ENCODE measurements at places on chromosomes 2 and 18. TPM values are rescaled to one million over a fixed set of nuclear protein-coding genes. Genes with fewer than 3 reads are reported as not detected.
A peak's percentile ranks its signal among the peaks of the same experiment; 100 is the strongest.

MC2R gene
- total RNA-seq, result not detected

KIF1A gene
- 88.9 TPM for total RNA-seq

KLF7 gene
- 27.4 TPM for total RNA-seq

GDF7 gene
- 0.09 TPM for total RNA-seq

RAD51AP2 gene
- total RNA-seq, result 0.18 TPM

CD8A gene
- 0.18 TPM for total RNA-seq

SH3RF3 gene
- total RNA-seq, result 1.8 TPM

SCN3A gene
- 0.09 TPM for total RNA-seq

UGT1A5 gene
- total RNA-seq, result not detected

ARHGAP25 gene
- total RNA-seq, result 2.1 TPM

TRABD2A gene
- 7.7 TPM for total RNA-seq

HOXD13 gene
- total RNA-seq, result 0.09 TPM

DNA sequence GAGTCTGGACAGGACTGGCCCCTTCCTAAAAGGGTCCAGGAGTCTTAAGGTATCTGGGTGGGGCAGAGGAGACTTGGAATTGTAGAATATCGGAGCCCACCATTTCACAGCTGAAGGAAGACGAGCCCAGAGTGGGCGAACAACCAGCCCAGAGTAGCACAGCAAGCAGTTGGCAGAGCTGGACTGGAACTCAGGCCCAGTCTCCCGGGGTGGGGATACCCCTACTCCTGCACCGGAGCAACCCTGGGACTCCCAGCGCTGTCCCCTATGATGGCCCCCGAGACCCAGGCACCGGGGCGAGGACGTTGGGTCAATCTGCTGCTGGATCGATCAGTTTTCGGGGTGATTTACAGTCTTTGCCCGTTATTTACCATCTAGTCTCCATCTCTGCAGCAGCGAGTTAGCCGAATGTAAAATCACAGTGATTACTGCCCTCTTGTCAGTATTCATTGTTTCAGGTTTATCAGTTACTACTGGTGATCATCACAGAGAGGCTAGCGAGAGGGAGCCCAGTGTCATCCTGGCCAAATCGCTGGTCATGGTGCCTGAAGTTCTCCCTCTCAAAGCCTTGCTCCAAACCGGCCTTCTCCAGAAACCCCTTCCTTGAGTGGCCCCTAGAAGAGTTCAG, 75.3 kb downstream of the SMAD7 start:
- DNase-seq, result no peak

GRCh38 chr2:124985270-124985669, 960.2 kb downstream of the CNTNAP5 start:
- no peak for DNase-seq

GRCh38 chr2:241116606-241117560, 14.8 kb upstream of the MTERF4 start:
- no peak for DNase-seq

GRCh38 chr18:4544142-4544541, 89.0 kb upstream of the DLGAP1 start:
- DNase-seq, result no peak

DNA sequence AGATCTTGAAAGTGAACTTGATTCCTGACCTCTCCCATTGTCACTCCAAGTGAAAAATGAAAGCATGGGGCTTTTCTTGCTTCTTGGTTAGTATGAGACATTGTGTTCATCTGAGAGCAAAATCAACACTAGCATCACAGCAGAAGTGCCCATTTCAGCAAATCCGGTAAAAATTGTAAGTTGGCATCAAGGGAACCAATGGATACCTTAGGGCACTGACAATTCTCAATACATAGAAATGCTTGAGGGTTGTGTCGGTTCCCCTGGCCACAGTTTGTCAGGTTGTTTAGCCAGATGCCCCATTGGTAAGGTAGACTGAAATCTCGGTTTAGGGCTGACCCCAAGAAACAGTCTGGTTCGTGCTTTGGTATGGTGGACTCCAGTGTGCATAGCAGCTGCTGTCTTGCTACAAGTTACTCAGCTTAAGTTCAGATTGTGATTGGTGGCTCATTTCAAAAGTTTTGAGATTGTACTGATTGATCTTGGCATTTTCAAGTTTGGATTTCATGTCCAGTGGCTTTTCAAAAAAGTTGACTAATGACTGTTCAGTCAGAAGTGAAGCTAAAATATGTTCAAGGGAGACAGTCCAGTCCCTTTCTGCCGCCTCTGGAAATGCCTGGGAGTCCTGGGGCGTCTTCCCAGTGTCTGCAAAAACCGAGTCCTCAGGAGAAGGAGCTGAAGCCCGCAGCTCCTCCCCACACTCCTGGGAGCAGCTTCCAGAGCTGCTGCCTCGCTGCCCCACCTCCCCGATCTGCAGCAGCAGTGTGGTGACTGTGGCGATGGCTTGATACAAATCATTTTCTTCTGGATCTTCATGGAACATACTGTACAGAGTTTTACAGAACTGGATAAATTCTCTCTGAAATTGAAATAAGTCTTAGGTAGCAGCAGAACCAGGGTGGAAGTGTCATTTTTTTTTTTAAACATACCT, 5.6 kb downstream of the RPL31 start:
- DNase-seq, result no peak

GRCh38 chr2:6945087-6945813, 28.0 kb downstream of the RNF144A start:
- DNase-seq, result no peak

DNA sequence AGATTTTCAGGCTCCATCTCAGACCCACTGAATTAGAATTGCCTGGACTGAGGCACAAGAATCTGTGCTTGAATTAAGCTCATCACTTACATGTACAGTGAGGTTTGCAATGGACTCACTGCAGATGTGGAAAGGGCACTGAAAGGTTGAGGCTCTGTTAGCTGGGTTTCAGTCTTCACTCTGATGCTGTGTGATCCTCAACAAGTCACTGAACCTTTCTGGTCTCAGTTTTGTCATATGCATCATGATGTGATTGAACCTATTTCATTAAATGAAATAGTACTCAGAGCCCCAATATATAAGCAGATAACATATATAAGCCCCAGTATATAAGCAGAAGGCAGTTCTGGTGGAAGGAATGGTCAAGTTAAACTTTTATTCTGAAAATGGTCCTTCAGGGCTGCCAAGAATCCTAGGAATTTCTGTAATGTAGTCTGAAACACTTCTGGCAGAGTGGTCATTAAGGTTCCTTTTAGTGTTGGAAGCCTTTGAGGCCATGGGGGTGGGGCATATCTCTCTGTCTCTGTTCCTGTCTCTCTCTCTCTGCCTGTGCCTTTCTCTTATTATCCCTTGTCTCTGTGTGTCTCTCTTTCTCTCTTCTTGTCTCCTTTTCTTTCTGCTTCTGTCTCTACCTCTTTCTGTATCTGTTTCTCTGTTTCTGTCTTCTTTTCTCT, 110.4 kb downstream of the ADCYAP1 start:
- DNase-seq, result peak; percentile 47

DNA sequence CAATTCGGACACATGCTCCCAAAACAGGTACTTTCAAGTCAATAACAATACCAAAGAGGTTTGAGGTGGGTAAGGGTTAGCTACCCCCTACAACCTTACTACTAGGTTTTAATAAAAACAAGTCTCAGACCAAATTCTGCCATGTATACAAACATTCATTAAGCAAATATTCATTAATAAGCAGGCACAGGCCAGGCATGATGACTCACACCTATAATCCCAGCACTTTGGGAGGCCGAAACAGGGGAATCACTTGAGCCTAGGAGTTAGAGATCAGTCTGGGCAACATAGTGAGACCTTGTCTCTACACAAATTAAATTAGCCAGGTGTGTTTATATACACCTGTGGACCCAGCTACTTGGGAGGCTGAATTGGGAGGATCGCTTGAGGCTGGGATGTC, 11.7 kb upstream of the ELAC1 start:
- no peak for DNase-seq

DNA sequence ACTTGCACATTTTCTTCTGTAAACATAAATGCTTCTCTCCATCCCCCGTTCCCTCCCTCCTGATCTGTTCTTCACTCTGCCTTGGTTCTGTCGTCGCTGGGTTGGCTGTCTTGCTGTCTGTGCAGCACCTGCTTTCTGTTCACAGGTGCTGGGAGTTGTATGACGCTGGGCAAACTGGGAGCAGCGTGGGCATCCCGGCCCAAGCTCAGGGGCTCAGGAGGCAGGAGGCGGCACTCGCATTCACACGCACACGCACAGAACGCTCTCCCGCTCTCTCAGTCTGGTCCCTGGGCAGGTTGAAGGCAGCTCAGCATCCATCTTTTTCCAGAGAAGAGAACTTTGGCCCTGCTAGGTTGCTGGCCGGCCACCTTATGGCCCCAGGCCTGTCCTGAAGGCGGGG, 55.7 kb downstream of the GBX2 start:
- no peak for DNase-seq

- DNase-seq, result no peak
Observed at GRCh38 chr2:228747483-228747882, 523.6 kb downstream of the PID1 start.

DNA sequence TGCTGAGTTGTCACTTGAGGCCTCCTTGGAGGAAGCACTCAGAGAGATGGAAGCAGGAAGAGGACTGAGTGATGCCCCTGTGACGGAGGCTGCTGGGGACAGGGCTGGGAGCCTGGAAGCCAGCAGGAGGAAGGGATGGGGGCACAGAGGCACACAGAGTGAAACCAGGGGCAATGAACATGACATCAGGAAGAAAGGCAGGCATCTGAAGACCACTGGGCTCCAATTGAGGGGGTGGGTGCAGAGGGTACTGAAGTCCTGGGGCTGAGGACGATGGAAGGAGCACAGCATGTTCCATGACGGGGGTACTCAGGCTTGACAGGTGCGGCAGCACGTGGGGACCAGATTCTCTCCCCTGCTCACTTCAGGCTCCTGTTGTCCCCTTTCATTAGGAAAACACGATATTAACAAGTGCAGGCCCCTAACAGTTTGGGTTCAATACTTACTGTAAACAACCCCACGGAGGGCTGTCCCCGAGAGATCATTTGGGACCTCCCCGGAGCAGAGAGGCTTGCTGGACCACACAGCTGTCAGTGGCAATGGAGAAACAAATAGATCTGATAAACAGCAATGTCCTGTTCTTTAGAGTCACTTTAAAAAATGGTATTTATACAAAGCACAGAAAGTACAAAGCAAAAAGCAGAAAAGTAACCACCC, 8.7 kb downstream of the INPP5D start:
- peak; percentile 22 for DNase-seq

DNA sequence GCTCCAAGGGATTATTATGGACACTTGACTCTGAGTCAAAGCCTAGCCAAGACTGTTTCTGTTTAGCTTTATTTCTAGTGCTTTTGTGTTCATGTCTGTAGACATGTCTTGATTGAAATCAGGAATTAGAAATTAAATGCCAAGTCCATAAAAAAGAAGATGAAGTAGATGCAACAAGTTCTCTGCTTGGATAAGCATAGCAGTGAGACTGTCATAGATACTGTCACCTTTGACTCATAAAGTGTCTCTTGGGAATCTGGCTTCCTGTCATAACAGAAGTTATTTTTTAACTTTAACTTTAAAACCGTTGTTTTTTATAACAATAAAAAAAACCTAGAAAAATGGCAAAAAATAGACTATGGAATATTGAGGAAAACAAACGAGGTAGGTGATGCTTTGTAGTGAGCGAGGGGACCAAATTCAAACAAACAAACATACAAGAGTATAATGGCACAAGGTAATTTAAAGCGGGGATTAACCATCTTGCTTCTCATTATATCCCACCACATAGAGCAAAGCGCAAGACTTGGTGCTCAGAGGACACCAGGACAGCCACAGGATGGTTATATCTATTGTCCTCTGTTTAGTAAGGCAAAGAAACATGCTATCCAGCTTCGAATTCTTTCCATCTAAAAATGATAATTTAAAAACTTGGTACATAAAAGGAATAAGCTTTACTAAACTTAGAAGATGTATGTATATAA, 64.6 kb downstream of the CD226 start:
- no peak for DNase-seq

DNA sequence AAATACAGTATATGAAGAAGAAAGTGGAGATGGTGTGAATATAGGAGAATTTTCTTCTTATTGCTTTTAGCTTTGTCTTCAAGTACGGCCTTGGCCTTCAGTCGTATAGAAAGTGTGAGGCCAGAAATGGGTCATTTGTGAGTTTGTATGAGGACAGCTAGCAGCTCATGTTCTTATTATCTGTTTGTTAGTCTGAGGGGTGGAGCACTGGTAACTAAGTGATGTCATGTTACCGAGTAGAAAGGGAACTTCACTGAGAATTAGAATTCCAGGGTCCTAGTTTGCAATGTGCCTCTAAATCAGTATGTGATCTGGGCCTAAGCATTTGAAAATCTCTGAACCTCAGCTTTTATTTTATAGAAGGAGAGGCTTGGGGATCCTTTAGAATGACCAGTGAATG, 588.6 kb downstream of the NRXN1 start:
- DNase-seq, result no peak

DNA sequence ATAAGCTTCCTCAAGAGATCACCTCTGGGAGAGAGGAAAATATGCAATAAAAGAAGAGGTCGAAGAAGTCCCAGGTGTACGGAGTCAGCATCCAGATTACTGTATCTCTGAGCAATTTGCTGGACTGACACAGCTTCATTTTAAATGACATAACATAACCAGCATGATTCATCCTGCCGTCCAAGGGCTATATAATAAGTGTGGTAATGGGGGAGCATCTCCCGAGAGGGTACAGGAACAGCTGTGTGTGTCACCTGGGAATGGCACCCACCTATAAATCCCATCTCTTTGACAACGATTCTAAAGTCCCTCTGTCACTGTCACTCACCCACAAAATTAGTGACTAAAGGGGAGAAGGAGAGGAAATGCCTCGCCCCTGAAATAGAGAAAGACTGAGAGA, 19.3 kb upstream of the FZD7 start:
- no peak for DNase-seq

DNA sequence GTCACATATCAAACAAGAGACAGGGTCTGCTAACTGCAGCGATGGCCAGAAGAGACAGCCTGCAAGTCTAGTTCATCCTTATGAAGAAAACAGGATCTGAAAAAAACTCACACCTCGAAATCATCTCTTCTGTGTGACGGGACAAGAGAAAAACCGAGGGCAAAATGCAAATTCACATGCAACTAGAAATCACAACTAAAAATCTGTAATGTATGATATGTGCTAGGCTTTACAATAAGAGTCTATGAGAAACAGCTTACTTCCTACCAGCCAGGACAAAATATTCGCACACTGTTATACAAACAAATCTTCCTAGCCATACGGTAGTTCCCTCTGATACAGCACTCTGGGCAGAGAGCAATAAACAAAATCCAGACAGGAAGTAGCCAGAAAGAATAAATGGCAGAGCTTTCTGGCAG, 48.8 kb downstream of the ANKRD44 start:
- DNase-seq, result no peak

- no peak for DNase-seq
Observed at GRCh38 chr2:231123362-231123898, 1.4 kb downstream of the HTR2B start.

DNA sequence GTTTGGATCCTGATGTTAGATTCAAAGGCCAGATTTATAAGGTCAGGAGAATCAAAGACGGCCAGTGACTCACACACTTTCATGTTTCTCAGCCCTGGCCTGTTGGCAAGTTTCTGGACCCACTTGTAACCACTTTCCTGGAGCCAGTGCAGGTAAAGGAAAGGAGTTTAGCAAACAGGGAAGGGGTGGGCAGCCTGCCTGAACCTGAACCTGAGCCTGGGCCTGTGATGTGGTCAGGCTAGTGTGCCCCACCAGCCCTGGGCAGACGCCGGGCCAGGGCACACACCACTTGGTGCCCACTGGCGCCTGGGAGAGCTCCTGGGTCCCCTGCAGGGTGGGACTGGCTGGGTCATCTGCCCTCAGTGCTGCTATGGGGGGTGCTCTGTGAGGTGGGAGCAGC, 100.5 kb upstream of the SPRED2 start:
- DNase-seq, result no peak

- no peak for DNase-seq
Observed at GRCh38 chr2:144496092-144496976, 23.6 kb downstream of the ZEB2 start.

GRCh38 chr18:55401638-55402191, 186.3 kb downstream of the TCF4 start:
- DNase-seq, result peak; percentile 75

Measured in endodermal cell (in vitro differentiated cells).